ENCODE measurements at places on chromosomes 6 and 20.

DNA sequence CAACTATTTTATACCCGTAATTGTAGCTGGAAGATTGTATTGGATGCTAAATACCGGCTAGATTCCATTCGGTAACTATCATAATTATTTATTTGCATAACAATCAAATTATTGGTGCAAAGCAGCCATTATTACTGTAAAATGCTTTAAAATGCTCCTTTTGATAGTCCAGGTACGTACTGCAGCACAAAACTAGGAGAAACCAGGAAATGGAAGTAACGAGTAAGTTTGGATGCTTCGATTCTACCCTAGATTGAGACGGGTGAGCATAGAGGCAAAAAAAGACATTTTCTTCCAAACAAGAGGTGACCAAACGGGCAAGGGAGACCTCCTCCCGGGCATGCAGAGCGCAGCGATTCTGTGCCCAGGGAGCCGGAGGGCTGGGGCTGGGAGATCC is 469 bp upstream of the XRN2 start:
- peak overlapping the region; percentile 97 for H3K4me3 ChIP-seq
- H3K36me3 ChIP-seq = peaks cover 21% of the 10 kb centered on the region
- peak overlapping the region; percentile 99 for H3K27ac ChIP-seq
- peaks cover 25% of the 10 kb centered on the region for H3K4me1 ChIP-seq
- no peak for DNase-seq

DNA sequence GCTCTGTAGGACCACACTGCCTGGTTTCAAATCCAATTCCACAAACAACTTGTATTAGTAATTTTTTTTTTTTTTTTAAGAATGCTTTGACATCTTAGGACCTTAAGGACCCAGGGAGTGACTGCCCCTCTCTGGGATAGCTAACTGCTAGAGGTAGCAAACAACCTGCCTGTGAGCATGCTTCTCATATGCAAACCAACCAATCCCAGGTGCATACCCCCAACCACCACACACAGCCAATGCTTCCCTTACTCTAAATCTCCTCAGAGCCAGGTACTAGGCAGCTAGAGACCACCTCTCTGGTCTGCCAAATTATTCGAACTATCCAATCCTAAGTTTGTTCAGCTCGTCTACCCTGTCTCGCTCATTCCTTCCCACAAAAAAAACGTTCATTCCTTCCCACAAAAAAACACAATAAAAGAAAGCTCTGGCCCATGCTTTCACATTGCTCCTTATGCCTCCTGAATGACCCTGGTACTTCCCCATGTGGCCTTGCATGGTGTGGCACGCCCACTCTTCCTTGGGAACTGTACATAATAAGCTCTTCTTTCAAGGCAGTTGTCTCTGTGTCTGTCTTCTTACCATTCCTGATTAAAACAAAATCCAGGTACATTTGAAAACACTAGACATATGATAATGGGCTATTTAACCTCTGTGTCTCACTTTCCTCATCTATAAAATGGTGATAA is 6.4 kb downstream of the SERAC1 start:
- DNase-seq = no peak
- no peak overlapping the region for H3K4me3 ChIP-seq
- H3K27ac ChIP-seq = no peak overlapping the region
- peaks cover 20% of the 10 kb centered on the region for H3K4me1 ChIP-seq

- H3K36me3 ChIP-seq = no peaks in the 10 kb centered on the region
- no peak for DNase-seq
- no peak overlapping the region for H3K27ac ChIP-seq
- H3K4me1 ChIP-seq = no peaks in the 10 kb centered on the region
Measured at GRCh38 chr20:24494460-24494920, 25.1 kb downstream of the SYNDIG1 start.

- no peak for DNase-seq
- H3K4me1 ChIP-seq = peaks cover 56% of the 10 kb centered on the region
- peak overlapping the region; percentile 100 for H3K4me3 ChIP-seq
Measured at GRCh38 chr6:26475823-26476729, 18.3 kb downstream of the BTN2A1 start.

- H3K36me3 ChIP-seq = no peaks in the 10 kb centered on the region
- no peaks in the 10 kb centered on the region for H3K4me1 ChIP-seq
- H3K27me3 ChIP-seq = no peaks in the 10 kb centered on the region
- DNase-seq = no peak
Measured at GRCh38 chr6:22848121-22848520, 278.8 kb downstream of the HDGFL1 start.

- no peaks in the 10 kb centered on the region for H3K36me3 ChIP-seq
- no peak overlapping the region for H3K27ac ChIP-seq
- H3K4me1 ChIP-seq = no peaks in the 10 kb centered on the region
- H3K27me3 ChIP-seq = peaks cover 4% of the 10 kb centered on the region
Measured at GRCh38 chr6:148794797-148795196, 48.0 kb downstream of the UST start.

DNA sequence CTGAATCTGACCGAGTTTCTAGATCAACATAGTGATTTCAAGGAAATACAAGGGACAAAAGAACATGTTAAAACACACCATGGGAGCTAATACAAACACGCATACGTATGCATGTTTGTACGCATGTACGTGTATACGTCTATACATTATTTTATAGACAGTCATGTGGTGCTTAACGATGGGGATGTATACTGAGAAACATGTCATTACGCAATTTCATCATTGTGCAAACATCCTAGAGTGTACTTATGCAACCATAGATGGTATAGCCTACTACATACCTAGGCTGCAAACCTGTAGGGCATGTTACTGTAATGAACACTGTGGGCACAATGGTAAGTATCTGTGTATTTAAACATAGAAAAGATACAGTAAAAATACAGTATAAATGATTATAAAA is 25.0 kb upstream of the NELFCD start:
- peaks cover 20% of the 10 kb centered on the region for H3K27me3 ChIP-seq
- H3K27ac ChIP-seq = no peak overlapping the region
- no peaks in the 10 kb centered on the region for H3K4me1 ChIP-seq
- no peak for DNase-seq

DNA sequence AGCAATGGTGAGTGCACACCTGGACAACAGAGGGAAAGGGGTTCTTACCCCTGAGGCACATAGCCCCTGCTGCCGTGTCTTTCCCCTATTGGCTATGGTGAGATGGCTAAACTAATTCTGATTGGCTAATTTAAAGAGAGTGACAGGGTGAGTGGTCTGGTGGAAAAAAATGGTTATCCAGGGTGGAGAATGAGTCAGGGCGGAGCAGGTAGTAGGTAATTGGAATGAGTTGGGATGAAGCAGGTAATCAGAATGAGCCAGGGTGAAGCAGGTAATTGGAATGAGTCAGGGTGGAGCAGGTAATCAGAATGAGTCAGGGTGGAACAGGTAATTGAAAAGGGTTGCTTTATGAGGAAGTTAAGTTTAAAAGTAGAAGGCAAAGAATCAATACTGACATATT is 200.3 kb downstream of the EYA4 start:
- H3K4me1 ChIP-seq = no peaks in the 10 kb centered on the region
- no peak overlapping the region for H3K4me3 ChIP-seq
- H3K27me3 ChIP-seq = peaks cover 2% of the 10 kb centered on the region
- no peak for DNase-seq
- H3K36me3 ChIP-seq = no peaks in the 10 kb centered on the region

- no peak for DNase-seq
- H3K36me3 ChIP-seq = peaks cover 26% of the 10 kb centered on the region
- no peak overlapping the region for H3K27ac ChIP-seq
- no peaks in the 10 kb centered on the region for H3K27me3 ChIP-seq
- peaks cover 2% of the 10 kb centered on the region for H3K4me1 ChIP-seq
- no peak overlapping the region for H3K4me3 ChIP-seq
Measured at GRCh38 chr6:100573166-100573565, 108.4 kb upstream of the SIM1 start.

GRCh38 chr6:3526962-3527650 is 70.3 kb upstream of the SLC22A23 start:
- H3K4me1 ChIP-seq = no peaks in the 10 kb centered on the region
- peaks cover 5% of the 10 kb centered on the region for H3K27me3 ChIP-seq
- H3K36me3 ChIP-seq = no peaks in the 10 kb centered on the region
- no peak overlapping the region for H3K4me3 ChIP-seq
- no peak overlapping the region for H3K27ac ChIP-seq

GRCh38 chr6:1640476-1640875 is 30.8 kb downstream of the FOXC1 start:
- H3K4me3 ChIP-seq = no peak overlapping the region
- no peaks in the 10 kb centered on the region for H3K36me3 ChIP-seq

- no peak for DNase-seq
- H3K4me1 ChIP-seq = no peaks in the 10 kb centered on the region
- no peak overlapping the region for H3K27ac ChIP-seq
- no peaks in the 10 kb centered on the region for H3K36me3 ChIP-seq
Measured at GRCh38 chr6:170175644-170176135, 115.2 kb downstream of the DLL1 start.

DNA sequence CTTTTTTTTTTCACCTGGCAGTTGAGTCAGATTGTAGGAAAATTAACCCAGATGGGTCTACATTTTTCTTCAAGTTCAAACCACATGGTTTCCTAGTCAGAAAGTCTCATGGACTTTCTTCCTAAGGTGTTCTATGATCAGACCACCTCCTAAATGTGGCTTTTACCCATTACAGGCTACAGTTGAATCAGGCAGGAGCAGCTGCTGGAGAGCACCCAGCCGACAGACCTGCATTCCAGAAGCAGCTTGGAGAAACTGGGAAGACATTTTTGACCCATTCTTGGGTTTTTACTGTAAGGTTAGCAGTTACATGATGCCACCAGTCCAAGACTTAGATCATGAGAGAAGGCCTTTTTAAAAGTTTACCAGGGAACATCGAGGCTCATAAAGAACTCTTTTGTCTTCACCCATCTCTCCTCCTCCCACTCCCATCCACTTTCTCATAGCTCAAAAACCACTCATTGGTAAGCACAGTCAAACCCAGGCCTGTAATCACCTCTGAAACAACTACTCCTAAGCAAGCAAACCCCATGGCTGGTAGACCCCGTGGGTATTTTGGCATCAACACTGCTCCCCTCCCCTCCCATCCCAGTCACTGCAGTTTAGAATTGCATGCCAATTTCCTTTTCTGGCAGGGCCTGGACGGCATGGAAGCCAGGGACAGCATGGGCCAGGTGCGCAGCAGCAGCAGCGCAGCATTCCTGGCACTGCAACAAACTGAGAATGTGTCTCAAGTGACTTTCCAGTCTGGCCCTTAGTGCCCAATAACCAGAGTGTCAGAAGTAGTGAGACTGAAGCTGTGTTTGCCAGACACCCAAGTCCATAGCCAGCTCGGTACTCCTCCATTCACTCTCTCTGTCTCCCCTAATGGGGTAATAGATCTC is 113.7 kb downstream of the CLIC5 start:
- no peak overlapping the region for H3K27ac ChIP-seq
- peaks cover 1% of the 10 kb centered on the region for H3K27me3 ChIP-seq
- no peak overlapping the region for H3K4me3 ChIP-seq
- peaks cover under 1% of the 10 kb centered on the region for H3K4me1 ChIP-seq
- no peaks in the 10 kb centered on the region for H3K36me3 ChIP-seq

DNA sequence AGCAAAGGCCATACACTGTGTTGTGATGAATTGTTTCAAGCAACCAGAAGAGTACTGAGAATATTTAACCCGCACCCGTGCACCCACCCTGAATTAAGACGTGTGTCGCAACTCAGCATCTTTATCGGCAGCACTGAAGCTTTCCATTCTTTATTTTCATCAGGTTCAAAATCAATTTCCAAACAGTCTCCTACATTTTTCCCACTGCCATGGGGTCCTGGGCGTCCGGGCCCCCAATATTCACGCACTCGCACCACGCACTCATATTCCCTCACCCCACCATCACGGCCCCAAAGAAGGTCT is 1.8 kb downstream of the LTB start:
- H3K36me3 ChIP-seq = peaks cover 73% of the 10 kb centered on the region
- H3K27ac ChIP-seq = peak overlapping the region; percentile 94
- H3K4me3 ChIP-seq = peak overlapping the region; percentile 94
- DNase-seq = no peak
- peaks cover 73% of the 10 kb centered on the region for H3K4me1 ChIP-seq
- H3K27me3 ChIP-seq = no peaks in the 10 kb centered on the region

- no peaks in the 10 kb centered on the region for H3K4me1 ChIP-seq
- peaks cover 30% of the 10 kb centered on the region for H3K36me3 ChIP-seq
- no peaks in the 10 kb centered on the region for H3K27me3 ChIP-seq
- no peak overlapping the region for H3K27ac ChIP-seq
Measured at GRCh38 chr20:4853757-4854560, 132.2 kb downstream of the PRND start.

GRCh38 chr6:36971921-36972673 is 13.9 kb downstream of the MTCH1 start:
- no peaks in the 10 kb centered on the region for H3K27me3 ChIP-seq
- H3K4me1 ChIP-seq = peaks cover 2% of the 10 kb centered on the region
- H3K36me3 ChIP-seq = peaks cover 67% of the 10 kb centered on the region

- H3K27ac ChIP-seq = no peak overlapping the region
- H3K4me1 ChIP-seq = no peaks in the 10 kb centered on the region
- DNase-seq = no peak
- peaks cover 4% of the 10 kb centered on the region for H3K27me3 ChIP-seq
- H3K4me3 ChIP-seq = no peak overlapping the region
Measured at GRCh38 chr20:58577871-58578598, 62.8 kb upstream of the APCDD1L start.

GRCh38 chr6:160221423-160221822 is 37.2 kb downstream of the SLC22A2 start:
- no peak for DNase-seq
- H3K27ac ChIP-seq = no peak overlapping the region
- H3K27me3 ChIP-seq = peaks cover 5% of the 10 kb centered on the region
- no peaks in the 10 kb centered on the region for H3K36me3 ChIP-seq

DNA sequence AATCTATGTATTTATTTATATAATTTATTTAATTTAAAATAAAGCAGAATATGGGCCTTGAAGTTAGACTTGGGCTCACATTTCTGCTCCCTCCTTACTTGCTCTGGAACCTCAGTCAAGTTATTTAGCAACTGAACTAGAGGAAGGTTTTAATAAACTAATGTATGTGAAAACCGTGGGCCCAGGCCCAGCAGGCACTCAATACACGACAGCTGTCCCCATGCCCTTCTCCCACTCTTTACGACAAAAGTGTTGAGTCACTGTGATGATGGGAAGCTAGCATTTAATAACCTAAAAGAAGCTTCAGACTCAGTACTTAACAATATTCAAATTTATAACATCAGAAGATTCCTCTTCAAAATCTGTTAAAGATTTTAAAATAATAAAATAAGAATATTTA is 46.7 kb downstream of the SERAC1 start:
- H3K4me3 ChIP-seq = no peak overlapping the region
- H3K4me1 ChIP-seq = no peaks in the 10 kb centered on the region
- H3K27ac ChIP-seq = no peak overlapping the region
- no peaks in the 10 kb centered on the region for H3K27me3 ChIP-seq

All from activated CD4-positive, alpha-beta T cell treated with anti-CD3 and anti-CD28 coated beads, Interleukin-2, amount 10 ng/mL, durations not matched to agents 7 days and 5 days (primary cell).